ENCODE measurements at places on chromosomes 11 and 22.

GRCh38 chr11:10824888-10825287 lies 16.2 kb upstream of the EIF4G2 start:
- DNase-seq, result no peak

DNA sequence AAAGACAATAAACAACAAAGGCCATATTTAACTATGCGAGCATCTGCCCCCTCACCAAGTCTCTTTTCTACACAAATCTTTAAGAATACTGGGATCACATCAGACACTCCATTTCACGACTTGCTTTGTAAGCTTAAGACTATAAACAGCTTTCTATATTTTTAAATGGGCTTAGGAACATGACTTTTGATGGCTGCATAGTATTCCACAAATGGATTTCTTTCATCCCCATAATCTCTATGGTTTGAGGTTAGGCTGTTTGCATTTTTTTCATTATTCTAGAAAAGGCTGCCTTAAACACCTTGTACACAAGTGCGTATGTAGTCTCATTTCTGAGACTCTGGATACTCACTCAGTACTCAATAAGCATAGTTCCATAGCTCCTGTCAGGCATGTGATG lies 52.8 kb downstream of the DGCR2 start:
- no peak for DNase-seq

DNA sequence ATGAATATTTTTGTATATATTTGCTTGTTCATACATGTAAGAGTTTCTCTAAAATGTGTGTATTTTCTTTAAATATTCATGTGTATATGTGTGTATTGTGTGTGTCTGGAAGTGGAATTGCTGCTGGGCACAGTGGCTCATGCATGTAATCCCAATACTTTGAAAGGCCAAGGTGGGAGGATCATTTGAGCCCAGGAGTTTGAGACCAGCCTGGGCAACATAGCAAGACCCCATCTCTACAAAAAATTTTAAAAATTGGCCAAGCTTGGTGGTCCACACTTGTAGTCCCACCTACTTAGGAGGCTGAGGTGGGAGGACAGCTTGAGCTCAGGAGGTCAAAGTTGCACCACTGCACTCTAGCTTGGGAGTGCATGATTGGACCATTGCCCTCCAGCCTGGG lies 4.7 kb upstream of the LGR4 start:
- DNase-seq, result no peak

GRCh38 chr22:35306350-35306967 lies 6.8 kb downstream of the TOM1 start:
- DNase-seq, result no peak

DNA sequence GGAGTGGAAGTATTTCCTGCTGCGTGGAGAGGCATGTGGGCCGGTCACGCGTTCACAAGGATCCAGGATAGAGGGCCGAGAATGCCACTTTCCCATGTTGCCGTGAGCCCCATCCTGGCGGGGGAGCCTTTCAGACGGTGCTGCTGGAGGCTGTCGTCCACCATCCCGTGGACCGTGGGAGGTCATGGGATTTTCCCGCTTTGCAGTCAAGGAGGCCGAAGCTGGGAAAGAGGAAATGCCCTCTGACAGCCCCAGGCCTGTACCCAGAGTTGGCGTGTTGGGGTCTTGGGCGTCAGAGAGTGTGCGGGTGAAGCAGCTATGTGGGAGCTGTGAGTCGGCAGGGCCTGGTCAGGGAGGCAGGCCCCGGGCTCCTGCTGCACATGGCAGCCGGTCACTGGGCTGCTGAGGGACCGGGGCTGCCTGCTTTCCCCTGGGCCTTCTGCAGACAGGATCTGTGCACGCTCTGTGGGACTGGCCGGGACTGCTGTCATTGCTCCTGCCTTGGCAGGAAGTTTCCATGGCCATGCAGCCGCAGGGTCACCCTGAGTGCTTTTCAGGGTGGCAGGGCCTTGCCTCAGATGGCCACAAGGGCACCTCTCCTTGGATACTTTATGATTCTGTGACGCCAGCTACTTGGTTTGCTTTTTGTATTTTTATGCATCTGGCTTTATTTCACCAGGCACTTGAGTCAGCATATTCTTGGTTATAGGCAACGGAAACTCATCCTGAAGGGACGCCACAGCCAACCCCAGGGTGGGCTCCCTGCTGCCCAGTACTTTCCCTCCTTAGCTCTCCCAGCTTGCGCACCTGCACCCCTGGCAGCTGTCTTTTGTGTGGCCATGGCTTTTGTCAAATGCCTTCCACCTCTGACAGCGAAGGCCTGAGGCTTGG lies 52.4 kb downstream of the AP2A2 start:
- DNase-seq, result no peak

DNA sequence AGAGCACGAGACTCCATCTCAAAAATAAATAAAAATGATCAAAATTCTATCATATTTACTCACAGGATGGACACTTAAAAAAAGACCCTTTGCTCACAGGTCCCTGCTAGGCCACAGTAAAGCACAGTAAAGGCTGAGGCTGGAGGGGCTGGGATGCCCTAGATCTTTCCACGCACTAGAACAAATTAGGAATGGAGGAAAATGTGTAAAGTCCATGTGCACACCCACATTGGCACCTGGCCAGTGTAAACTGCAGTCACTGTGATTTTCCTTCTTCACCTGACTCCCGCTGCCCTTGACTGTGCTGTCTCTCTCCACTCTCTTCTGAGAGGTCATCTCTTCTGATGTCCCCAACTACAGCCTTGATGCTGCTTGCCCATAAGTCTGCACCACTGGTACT lies 195.5 kb downstream of the EFCAB6 start:
- DNase-seq, result no peak

DNA sequence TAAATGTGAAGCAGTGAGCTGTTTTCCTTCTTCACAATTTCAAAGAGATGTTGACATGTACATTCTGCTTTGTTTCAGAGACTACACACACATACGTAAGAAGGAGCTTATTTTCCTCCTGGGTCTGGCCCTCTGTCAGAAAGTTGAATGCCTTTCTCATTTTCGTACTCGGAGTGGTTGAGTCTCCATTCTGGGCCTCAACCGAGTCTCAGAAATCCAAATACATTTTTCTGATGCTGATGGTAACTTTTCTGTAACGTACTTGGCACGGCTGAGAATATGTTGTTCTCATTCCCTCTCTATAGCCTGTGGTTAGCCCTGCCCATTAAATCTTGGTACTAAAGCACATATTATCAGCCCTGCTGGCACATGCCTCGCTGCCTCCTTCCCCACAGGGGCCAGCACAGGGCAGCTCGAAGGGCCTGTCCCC lies 25.3 kb downstream of the PARVA start:
- DNase-seq, result no peak
